ENCODE measurements at places on chromosomes 6 and 20.
A peak's percentile ranks its signal among the peaks of the same experiment; 100 is the strongest.

- DNase-seq, result no peak
These were observed 21.6 kb downstream of the LY86 start for GRCh38 chr6:6610031-6610591.

DNA sequence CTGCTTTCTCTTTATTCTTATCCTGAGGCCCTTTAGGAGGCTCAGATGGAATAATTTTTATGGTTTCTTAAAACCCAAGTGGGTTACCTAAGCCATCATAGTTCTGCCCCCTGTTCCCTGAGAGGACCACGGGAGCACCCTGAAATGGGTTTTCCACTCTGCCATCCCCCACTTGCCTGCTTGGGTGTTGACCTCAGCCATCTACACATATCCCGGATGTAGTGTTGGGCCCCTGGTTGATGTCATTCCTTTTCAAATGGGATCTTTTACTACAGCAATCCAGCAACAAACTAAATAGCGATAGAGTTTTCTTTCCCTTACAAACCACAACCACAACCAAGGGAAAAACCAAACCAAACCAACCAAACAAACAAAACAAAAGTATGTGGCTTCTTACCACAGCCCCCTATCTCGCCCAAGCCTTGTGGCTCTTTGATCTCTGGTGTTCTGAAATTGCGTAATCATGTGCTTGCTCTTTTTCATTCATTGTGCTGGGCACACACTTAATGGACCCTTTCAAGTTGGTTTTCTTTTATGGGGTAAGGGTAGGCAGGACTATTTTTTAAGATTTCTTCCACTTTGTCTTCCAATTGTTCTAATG, 154.9 kb downstream of the ESR1 start:
- no peak for DNase-seq

- peak; percentile 88 for DNase-seq
These were observed at the start of gene JARID2 for GRCh38 chr6:15245361-15246216. JARID2 (plus strand) TSS chr6:15246069; CDS start chr6:15246540, 471 bp downstream.

GRCh38 chr6:122817766-122818165, 28.7 kb downstream of the SMPDL3A start:
- DNase-seq, result no peak

GRCh38 chr6:20564777-20565176, 30.5 kb downstream of the CDKAL1 start:
- no peak for DNase-seq

DNA sequence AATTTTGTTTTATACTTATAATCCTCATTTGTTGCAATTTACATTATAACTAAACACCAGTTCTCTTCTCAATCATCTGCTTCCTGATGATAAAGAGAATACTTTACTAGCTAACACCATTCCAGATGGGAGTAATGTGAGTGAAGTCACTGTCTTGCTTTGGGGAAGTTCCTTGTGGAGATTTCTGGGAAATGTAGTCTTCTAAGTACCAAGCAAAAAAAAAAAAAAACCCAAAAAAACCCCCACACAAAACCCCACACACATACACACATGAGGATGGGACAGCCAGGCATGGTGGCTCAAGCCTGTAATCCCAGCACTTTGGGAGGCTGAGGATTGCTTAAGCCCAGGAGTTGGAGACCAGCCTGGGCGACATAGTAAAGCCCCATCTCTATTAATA, 2.2 kb upstream of the SNPH start:
- no peak for DNase-seq

- no peak for DNase-seq
These were observed 11.0 kb downstream of the LY86 start for GRCh38 chr6:6599468-6599873.

DNA sequence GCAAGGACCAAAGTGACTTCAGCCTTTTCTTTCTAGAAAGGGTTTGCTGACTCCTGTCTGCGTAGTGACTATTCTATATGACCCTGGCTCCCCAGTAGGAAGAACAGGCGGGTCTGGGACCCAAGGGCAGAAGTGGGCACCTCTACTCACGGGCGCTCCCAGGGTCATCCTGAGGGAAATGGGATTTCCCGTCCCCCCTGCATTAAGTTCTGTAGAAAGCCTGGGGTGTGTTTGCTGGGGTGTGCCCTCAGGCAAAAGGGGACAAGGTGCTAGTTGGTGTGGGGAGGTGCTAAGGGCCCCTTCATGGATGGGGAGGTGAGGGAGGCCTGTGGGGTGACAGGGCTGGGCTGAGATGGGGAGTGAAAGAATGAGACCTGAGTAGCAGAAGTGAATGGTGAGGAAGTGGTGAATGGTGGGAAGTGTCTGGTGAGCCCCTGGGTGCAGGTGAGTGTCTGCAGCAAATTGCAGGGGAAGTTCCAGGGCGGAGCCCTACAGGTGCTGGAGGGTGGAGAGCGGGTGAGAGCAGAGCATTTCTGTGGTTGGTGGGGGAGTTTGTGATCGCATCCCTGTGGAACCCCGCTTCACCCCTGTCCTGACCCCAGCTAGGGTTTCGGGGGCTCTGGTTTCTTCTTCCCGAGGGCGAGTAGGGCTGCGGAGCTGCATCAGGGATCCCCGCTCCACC, 21.1 kb downstream of the RAET1L start:
- DNase-seq, result no peak

- no peak for DNase-seq
These were observed 68.1 kb upstream of the SLC22A16 start for GRCh38 chr6:110544472-110544871.

Data from stimulated activated CD4-positive, alpha-beta T cell treated with anti-CD3 and anti-CD28 coated beads, Interleukin-15, amount 100 ng/mL, for 1 hour (primary cell).